CD8-positive, alpha-beta memory T cell (primary cell): ENCODE measurements at places on chromosomes 3 and 15.

DNA sequence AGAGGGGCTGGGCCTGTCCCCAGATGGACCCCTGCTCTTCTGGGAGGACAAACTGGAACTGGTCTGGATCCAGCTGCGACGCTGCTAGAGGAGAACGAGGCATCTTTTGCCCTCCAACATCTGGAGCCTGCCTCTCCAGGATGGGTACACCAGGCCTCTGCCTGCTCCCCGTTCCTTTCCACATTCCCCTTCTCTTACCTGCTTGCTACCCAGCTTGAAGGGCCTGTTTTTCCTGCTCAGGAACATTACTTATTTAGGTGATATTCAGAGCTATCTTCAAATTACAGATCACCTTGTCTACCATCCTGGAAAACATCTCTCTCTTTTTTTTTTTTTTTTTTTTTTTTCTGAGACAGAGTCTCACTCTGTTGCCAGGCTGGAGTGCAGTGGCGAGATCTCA is 64.0 kb downstream of the CHRD start:
- no peak for DNase-seq

DNA sequence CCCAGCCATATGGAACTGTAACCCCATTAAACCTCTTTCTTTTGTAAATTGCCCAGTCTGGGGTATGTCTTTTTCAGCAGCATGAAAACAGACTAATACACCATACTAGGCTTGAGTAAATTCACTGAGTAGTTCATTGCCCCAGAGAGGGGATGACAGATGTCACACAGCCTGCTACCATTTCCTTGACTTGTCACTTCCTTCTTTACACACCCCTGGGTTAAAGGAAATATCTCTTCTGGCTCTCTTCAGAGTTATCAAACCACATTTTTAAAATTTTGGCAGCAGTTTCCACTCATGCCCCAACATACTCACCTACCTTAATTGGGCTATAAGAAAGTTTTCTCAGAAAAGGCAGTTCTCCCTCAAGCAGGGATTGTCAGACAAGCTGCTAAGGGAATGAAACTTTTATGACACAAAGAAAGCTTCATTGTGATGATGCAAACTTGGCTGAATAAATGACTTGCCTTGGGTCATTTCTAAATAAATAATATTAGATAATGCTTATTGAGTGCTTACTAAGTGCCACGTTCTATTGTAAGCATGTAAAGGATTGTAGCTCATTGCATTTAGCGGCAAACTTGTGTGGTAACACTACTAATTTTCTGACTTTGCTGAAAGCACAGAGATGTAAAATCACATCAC is 68.0 kb upstream of the RBMS3 start:
- no peak for DNase-seq

DNA sequence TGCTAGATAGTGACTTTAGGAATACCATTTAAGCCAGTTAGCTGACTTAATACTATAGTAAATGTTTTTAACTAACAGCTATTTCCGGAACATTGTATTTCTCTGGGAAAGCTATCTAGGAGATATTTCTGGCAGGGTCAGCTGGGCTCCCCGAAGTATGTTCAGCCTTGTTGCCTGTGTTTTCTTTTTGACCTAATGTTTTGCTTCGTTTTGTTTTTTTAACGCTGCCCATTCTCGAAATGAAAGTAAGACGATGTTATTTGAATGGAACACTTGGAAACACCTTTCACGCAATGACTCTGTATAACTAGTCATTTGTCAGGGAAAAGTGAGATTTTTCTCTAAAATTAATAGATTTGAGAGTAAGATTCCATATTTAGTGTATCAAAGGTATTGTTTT is 702.9 kb upstream of the NAALADL2 start:
- no peak for DNase-seq

GRCh38 chr3:34008191-34008590 is 209.8 kb downstream of the PDCD6IP start:
- no peak for DNase-seq

DNA sequence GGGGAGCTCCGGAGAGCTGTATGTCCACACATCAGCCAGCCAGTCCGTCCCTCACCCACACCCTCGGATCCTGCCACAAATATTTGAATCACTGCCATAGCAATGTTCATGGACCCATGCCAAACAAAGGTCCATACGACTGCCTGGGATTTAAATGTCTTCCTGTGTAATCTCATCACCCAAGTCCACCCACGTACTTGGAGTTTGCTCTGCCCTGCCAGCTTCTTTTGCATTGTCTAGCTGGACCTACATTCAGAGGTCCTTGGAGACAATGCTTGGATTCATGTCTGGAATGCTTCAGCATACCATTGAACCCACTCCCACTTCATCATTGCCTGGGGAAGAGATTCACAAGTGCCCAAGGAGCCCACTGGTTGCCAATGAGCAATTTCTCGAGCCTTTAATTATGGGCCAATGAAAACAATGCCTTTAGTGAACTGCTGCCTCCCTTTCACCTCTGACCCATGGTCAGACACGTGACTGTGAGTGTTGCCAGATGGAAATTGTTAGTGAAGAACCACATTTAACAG is 90.4 kb upstream of the PHLDB2 start:
- no peak for DNase-seq
